Osteoblast (primary cell): ENCODE measurements at places on chromosomes 4 and X. TPM values are rescaled to one million over a fixed set of nuclear protein-coding genes. Genes with fewer than 3 reads are reported as not detected.
A peak's percentile ranks its signal among the peaks of the same experiment; 100 is the strongest.

DNA sequence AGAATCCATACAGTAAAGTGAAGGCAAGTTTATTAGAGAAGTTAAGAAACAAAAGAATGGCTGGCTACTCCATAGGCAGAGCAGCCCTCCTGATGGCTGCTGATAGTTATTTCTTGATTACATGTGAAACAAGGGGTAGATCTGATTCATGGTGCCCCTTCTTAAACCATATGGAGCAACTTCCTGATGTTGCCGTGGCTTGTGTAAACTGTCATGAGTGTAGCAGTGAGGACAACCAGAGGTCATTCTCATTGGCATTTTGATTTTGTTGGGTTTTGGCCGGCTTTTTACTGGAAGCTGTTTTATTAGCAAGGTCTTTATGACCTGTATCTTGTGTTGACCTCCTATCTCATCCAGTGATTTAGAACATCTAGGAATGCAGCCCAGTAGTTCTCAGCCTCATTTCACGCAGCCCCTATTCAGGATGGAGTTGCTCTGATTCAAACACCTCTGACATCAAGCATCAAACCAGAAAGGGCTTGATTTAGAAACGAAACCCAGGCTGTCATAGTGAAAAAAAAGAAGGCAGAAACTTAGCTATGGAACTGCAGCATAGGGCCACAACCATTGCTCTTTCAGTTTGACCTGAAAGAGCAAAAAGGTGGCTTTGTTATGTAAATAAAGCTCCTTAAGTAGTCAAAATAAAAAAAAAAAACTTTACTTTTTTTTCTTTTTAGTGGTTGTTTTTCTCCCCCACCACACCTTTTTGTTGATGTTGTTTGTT, 37.8 kb downstream of the SPCS3 start:
- no peak for DNase-seq

- DNase-seq = no peak
Observed at GRCh38 chr4:85970535-85970934, 389.3 kb downstream of the MAPK10 start.

DNA sequence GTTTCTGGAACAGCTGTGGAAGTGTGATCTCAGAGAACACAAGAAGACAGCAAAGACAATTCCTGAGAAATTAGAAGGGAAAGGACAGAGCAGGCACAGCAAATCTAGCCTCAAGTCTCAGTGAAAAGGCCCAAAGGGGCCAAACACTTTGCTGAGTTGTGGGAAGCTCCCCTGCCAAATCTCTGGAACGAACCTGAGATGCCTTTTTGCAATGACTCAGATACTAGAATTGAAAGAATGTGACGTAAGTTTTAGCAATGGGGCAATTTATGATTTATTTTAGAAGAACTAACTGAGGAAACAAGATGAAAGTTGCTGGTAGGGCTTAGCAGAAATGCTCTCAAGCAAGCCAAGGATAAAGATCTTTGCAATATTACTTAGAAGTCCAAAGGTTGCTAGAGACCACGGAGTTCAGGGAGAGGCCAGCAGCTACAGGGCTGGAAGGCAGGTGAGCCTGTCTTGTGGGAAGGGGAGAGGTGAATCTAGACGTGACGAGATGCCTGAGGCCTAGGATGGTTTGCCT, 92.8 kb downstream of the AMELX start:
- no peak for DNase-seq

Gene F8A2
- not detected in 2 replicates for total RNA-seq

GRCh38 chr4:76764251-76764650, 133.7 kb downstream of the SOWAHB start:
- DNase-seq = no peak

GRCh38 chr4:175633310-175633709, 178.8 kb downstream of the GPM6A start:
- no peak for DNase-seq

GRCh38 chrX:102765809-102766208, 45.3 kb downstream of the GPRASP3 start:
- DNase-seq = no peak

- no peak for DNase-seq
Observed at GRCh38 chr4:73505567-73505966, 24.0 kb downstream of the AFM start.

- no peak for DNase-seq
Observed at GRCh38 chrX:148049441-148049840, 68.3 kb downstream of the FMR1NB start.

GRCh38 chr4:158667651-158668198, 4.0 kb downstream of the C4orf46 start:
- peak; percentile 85 for DNase-seq

- no peak for DNase-seq
Observed at GRCh38 chr4:175412161-175412560, 399.9 kb downstream of the GPM6A start.

Gene DCLK2
- total RNA-seq = 11.6 and 13.6 TPM in 2 replicates

Gene HS3ST1
- total RNA-seq = under 0.01 TPM in 2 replicates

Gene LAGE3
- total RNA-seq = 16.5 and 21.7 TPM in 2 replicates

DNA sequence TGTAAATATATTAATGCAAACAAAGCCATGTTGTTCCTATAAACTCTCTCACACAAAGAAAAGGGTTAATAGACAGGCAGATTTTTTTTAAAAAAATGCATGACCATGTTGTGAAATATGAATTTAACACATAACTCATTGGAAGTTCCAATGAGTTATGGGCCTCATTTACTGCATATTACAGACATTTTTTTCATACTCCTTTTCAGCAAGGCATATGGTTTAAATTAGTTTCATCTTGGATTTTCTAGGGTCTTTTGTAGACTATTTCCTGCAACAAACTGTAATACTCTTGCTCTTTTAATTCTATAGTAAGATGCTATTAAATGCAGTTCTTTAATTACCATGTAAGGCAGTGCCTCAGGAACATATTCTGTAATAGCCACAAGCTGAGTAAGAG, 323.1 kb downstream of the GBA3 start:
- DNase-seq = no peak
